ENCODE measurements at places on chromosomes 11 and 22.

- peak; percentile 25 for DNase-seq
Measured at GRCh38 chr11:86990515-86990914, 35.3 kb upstream of the FZD4 start.

DNA sequence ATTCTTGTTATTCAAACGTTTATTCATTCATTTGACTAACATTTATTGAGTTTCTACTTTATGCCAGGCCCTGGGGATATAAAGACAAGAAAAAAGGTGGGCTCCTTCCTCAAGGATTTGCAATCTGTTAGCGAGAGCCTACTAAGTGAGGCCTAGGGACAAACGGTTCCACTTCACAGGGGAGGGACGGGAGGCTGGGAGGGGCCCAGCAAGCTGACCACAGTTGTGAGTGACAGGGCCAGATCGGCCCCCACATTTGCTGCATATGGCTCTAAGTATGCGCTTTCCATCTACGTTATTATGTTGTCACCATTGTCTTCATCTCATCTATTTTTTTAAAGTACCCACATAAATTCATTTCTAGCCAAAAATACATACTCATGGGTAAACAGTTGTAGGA lies 271.1 kb downstream of the BUD13 start:
- DNase-seq: no peak

- no peak for DNase-seq
Measured at GRCh38 chr11:77568916-77569675, 20.7 kb upstream of the AQP11 start.

DNA sequence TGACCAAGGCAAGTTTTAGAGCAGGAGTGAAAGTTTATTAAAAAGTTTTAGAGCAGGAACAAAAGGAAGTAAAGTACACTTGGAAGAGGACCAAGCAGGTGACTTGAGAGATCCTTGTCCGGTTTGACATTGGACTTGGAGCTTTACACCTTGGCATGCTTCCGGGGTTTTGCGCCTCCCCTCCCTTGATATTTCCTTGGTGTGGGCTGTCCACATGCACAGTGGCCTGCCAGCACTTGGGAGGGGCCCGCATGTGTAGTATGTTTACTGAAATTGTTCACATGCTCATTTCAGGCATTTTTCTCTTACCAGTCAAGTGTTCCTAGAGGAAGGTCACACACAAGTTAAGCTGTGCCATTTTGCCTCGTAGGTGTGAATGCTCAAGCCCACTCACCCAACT lies 19.0 kb upstream of the THRSP start:
- no peak for DNase-seq

GRCh38 chr11:29251738-29252137 lies 765.1 kb downstream of the KCNA4 start:
- DNase-seq: no peak

- DNase-seq: no peak
Measured at GRCh38 chr11:128057786-128058395, 529.5 kb downstream of the ETS1 start.

DNA sequence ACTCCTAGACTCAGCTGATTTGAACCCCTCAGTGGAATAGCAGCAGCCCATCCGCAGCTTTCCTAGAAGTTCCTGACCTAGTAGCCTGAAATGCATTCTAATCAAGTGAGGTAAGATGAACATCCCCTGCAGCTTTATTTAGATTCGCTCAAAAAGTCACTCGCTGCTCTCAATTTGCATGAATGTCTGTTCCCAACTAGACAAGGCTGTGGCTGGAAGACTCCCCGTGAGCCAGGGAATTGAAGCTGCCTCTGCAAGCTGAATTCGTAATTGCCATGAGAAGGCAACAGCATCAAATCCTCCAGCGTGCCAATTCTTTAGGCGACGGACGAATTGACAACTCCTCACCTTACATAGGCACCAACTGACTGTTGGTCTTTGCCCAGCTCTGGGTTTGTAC lies 17.1 kb upstream of the SCN3B start:
- DNase-seq: peak; percentile 11

DNA sequence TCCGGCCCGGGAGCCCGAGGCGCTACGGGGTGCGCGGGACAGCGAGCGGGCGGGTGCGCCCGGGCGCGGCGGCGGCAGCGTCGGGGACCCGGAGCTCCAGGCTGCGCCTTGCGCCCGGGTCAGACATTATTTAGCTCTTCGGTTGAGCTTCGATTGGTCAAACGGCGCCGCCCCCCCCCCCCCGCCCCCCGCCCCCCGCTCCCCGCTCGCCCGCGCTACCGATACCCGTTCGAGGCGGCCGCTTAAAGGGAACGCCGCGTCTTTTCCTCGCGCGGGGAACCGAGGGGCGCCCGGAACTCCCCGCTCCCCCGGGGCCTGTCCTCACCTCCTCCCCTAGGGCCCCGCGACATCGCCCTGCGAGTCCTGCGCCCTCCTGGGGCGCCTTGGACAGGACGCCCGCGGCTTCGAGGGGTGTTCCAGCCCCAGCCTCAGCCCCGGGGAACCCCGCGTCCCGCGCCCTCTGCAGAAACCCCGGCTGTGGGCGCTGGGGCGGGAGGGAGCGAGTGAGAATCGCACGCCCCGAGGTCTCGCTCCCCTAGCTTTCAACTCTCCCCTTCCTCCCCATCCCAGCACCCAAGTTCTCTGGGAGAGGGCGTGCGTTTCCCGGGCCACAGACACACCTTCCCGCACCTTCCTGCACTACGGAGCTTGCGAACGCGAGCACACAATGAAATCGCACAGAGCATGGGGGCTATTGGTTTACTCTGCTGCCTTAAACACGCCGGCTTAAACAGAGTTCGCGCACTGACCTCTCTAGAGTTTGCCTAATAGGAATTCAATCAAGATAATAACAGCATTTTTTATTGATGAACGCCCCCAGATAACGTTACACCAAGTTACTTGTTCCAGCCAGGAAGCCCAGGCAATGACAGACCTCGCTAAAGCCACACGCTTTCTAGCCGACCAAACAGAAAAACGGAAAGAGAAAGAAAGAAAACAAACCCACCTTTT lies at the start of gene BDNF:
BDNF (minus strand) TSS at position 105 of the 951 bp plus-strand sequence. CDS start 41,891 bp downstream, outside the sequence.
- peak; percentile 72 for DNase-seq

GRCh38 chr11:92946707-92947106 lies 22.7 kb upstream of the MTNR1B start:
- DNase-seq: no peak

- DNase-seq: peak; percentile 61
Measured at GRCh38 chr11:64164392-64165312, 1.3 kb downstream of the MACROD1 start.

DNA sequence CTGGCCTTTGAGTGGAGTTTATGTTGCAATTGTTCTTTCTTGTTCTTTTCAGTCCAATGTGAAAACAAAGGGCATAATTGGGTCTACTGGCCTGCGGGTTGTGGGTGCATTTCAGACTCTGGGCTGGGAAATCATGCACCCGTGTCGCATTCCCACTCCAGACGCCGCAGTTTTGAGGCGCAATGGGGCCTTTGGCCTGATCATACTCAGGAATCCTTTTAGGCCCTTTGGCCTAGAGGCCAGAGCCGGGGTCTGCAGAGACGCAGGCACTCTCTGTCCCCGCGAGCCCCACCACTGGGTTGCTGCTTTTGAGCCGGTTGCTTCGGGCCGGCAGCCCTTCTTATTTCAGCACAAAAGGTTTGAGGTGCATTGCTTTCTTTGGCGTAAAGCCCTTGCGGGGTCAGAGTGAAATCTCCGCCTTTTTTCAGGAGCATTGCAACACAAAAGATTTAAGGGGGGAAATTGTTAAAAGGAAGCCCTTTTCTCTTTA lies 48.4 kb upstream of the DBX1 start:
- peak; percentile 93 for DNase-seq

DNA sequence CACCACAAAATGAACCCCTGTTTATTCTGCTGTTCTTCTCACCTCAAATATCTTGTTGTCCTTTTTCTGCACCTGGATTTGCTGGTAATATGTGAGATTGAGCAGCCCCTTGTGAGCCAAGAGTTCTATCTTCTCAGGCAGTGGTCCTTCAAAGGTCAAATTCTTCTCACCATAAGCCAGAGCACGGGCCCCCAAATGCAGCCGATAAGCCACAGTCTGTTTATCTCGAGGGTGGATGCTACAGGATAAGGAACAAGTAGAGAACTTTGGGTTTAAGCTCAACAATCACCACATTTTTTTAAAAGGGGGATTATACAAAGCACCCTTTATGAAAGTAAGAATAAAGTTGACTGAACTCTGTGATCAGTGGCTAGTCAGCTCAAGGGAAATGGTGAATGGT lies 15.8 kb downstream of the TBRG1 start:
- DNase-seq: no peak

DNA sequence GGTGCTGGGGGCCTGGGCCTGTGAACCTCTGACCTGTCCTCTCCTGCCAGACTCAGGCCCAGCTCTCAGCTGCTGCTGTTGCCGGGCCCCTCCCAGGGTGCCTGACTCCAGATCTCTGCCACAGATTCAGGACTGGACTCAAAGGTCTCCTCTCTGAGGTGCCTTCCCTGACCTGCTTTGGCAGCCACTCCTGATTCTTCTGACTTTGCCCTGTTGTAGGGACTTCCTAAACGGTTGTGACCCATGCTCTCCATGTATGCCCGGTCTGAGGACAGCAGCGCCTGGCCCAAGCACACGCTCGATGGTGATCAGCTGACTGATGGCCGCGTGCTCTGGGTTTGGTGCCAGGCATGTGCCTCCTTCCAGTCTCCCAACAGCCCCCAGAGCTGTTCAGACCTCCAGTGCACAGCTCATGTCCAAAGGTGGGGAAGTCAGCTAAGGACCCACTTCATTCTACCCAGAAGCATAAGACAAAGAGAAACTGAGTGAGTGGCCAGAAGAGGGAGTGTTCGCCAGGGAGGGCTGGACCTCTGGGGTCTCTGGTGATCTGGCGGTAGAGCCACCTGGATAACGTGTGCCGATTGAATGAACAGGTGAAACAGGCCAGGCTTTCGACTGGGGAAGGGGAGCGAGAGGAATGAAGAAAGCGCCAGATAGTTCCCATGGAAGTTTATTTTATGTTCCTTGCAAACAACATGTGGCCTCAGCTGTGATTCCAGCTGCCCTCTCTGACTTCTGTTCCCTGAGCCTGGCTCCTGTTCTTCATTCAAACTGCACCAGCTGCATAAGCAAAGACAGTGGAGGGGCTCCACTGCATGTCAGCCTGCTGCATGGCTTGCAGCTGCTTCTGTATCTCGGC lies 8.1 kb upstream of the TOP3B start:
- no peak for DNase-seq

- no peak for DNase-seq
Measured at GRCh38 chr22:42320443-42321416, 50.3 kb upstream of the TCF20 start.

DNA sequence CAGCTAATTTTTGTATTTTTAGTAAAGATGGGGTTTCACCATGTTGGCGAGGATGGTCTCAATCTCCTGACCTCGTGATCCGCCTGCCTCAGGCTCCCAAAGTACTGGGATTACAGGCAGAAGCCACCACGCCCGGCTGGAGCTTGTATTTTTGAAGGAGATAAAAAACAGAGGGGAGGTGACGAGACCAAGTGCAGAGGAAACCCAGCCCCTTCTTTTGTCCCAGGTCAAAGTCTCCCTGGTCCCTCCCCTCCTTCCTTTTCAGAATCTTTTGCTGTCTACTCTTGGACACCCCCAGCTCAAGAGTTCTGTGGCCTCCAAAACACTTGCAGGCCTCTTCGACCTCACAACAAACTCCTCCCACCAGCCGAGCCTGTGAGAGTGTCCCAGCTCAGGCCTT lies 12.2 kb upstream of the TMEM184B start:
- DNase-seq: no peak

DNA sequence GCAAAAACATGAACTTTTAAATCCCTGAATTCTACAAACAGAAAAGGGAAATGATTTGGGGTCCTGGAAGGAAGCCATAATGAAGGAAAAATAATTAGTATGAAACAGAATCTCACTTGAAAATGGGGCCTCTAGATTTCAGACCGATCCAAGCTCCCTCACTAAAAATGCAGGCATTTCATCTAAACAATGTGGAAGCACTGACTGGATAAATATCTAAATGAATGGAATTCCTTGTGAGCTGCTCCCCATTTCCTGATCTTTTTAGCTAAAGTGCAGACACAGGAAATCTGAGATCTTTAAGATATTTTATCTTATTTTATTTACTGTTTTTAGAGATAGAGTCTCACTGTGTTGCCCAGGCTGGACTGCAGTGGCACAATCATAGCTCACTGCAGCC lies 1255.8 kb downstream of the LRRC4C start:
- DNase-seq: no peak

DNA sequence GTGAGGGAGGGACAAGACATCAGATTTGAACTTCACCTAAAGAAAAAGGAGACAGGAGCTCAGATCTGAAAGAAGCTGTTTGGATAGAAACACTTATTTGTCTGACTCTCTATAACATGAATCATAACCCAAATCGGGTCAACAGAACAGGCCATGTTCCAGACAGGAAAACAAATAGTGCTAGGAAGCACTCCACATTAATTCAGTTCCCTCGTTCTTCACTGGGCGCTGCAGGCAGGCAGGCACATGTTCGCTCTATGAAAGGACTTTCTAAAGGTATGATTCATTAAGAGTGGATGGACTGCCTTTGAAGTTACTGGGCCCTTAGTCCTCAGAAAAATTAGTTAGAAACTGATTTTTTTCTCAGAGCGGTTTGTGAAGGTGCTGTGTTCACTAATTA lies 137.5 kb upstream of the TRPC6 start:
- DNase-seq: no peak

GRCh38 chr22:33831207-33831606 lies 89.1 kb downstream of the LARGE1 start:
- DNase-seq: no peak

- DNase-seq: no peak
Measured at GRCh38 chr11:70526116-70527045, 128.1 kb downstream of the CTTN start.

DNA sequence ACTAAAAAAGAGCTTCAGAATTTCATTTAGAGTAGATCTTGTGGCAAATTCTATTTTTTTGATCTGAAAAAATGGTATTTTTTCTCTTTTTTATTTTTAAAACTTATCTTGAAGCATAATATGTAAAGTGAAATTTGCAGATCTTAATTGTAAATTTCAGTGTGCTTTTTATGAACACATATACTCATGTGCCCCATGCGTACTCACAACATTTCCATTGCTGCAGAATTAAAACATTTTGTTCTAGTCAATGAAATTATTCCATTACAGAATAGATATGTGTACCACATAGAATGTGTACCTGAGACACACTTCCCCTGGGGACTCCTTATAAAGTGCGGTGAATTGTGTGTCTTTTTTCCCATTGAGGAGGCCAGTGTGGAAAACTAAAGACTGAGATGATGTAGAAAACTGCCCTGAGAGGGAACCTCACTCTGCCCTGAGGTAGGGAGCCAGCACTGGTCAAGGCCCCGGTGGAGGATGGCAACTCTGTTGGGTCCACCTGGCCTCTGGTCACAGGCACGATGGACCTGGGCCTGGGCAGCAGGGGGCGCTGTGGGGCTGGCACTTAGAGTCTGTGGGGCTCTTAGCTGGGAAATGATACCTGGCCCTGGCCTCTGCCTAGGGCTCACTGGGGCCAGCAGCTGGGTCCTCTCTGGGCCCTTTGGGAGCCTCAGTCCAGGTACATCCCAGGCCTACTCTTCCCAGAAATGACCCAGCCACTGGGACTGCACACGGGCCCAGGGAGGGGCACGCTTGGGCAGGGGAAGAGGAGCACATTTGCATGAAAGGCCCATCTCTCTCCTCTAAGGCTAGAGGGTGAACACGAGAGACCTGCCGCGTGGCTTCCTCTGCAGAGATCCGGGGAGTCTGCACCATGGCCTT lies 77.9 kb upstream of the TOP3B start:
- DNase-seq: peak; percentile 82

GRCh38 chr11:133840479-133840941 lies 4.8 kb downstream of the SPATA19 start:
- no peak for DNase-seq

- DNase-seq: no peak
Measured at GRCh38 chr11:58647866-58648265, 25.4 kb downstream of the CNTF start.

GRCh38 chr11:14622223-14622954 lies 21.2 kb upstream of the PDE3B start:
- no peak for DNase-seq
